ENCODE measurements at places on chromosomes 3 and 15.

DNA sequence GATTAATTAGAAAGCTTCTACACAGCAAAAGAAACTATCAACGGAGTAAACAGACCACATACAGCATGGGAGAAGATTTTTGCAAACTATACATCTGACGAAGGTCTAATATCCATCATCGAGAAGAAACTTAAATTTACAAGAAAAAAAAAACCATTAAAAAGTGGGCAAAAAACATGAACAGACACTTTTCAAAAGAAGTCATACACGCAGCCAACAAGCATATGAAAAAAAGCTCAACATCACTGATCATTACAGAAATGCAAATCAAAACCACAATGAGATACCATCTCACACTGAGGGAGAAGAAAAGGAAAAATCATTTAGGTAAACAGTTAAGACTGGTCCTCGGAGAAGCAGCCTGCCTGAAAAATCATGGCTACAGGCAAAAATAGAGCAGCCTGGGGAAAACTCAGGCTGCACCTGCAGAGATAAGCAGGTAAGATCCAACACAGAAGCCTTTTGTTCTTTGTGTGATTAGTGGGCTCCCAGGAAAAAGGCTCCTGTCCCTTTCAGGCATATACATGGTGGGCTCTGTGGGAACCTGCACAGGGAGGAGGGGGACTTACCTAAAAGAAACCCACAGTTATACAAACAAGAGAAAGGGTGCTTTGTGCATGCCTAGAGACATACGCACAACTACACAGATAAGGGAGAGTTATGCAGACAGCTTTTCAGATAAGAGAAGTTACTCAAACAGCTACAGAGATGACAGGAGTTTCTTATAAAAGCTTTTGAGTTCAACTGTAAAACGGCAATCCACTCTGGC lies 49.3 kb downstream of the C3orf70 start:
- DNase-seq = no peak

GRCh38 chr3:170222647-170223541 lies 670 bp downstream of the PRKCI start:
- peak; percentile 55 for DNase-seq

DNA sequence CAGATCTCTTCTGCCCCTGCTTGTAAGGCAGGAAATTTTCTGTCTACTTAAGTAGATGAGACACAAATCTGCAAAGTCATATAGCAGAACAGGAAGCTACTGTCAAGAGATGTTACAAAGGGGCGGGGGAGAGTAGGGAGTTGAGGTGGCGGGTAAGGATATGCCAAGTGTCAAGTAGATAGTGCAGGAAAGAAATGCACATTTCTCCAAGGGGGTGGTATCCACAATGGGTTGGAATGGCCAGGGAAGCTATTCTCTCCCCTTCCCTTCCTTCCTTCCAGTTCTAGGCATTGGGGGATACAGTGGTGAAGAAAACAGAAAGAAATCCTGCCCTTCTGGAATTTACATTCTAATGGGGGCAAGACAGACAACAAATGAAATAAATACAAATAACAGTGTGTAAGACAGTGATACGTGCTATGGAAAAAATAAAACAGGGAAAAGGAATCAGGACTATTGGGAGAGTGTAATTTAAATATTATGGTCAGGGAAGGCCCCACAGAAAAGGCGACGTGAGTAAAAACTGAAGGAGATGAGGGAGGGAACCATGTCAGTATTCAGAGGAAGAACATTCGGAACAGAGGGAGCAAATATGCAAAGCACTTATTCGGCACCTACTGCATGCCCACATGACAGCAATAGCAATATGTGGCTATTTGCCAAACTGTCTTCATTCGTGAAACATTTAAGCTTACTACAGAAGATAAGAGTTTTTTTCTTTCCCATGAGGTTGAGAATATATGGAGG lies 42.8 kb upstream of the RNU6-1 start:
- no peak for DNase-seq

GRCh38 chr3:133860519-133860918 lies 35.2 kb downstream of the RAB6B start:
- no peak for DNase-seq

GRCh38 chr3:132448216-132448961 lies 31.1 kb downstream of the DNAJC13 start:
- DNase-seq = no peak

GRCh38 chr3:33299395-33300081 lies 22.3 kb downstream of the FBXL2 start:
- no peak for DNase-seq
